Spleen (tissue), 13 donors: ENCODE measurements at places on chromosomes 3 and 15. TPM values are rescaled to one million over a fixed set of nuclear protein-coding genes. Genes with fewer than 3 reads are reported as not detected.

DNA sequence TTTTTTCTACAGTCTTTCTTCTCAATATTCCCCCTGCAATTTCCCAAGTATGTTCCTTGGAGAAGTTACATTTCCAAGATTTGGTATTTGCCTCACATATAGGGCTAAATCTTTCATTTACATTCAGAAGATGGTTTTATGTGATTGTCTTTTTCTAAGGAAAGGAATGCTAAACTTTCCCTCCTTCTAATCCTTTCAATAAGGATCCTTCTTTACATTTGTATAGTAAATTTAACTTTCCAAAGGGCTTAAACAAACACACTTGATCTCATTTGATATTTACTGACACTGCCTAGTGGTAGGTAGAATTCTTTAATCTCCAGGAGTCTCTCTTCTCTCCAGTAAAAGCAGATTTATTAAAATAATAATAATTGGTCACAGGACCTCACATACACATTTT lies 185.3 kb downstream of the LSAMP start:
- H3K36me3 ChIP-seq: no peaks in the 10 kb centered on the region
- no peak for DNase-seq
- no peaks in the 10 kb centered on the region for H3K27me3 ChIP-seq
- no peak overlapping the region for H3K4me3 ChIP-seq
- no peak overlapping the region for H3K27ac ChIP-seq

GRCh38 chr3:169863458-169863899 lies 6.3 kb downstream of the LRRC31 start:
- no peak overlapping the region for H3K4me3 ChIP-seq
- no peak for DNase-seq
- H3K4me1 ChIP-seq: peaks cover 4% of the 10 kb centered on the region
- H3K36me3 ChIP-seq: no peaks in the 10 kb centered on the region
- no peak overlapping the region for H3K27ac ChIP-seq

GRCh38 chr3:109025896-109026295 lies 72.2 kb upstream of the GUCA1C start:
- no peaks in the 10 kb centered on the region for H3K4me1 ChIP-seq
- no peaks in the 10 kb centered on the region for H3K36me3 ChIP-seq
- no peak for DNase-seq
- no peak overlapping the region for H3K4me3 ChIP-seq
- H3K27me3 ChIP-seq: no peaks in the 10 kb centered on the region
- no peak overlapping the region for H3K27ac ChIP-seq

DNA sequence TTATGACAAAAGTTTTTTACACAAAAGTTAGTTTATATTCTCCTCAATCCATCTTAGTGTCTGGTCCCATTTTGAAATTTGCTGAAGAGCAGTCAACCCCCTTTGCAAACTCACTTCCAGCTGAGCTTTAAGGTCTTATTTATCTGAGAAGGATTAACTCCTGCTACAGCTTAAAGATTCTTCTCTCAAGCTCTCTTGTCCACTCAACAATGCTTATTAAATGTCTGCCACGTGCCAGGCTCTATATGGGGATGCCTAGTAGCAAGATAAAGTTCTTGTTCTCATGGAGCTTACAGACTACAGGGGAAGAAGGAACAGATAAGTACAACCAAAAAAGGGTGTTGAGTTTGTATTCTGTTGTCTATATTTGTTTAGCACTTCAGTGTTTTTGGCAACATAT lies 18.7 kb downstream of the TMPRSS7 start:
- no peaks in the 10 kb centered on the region for H3K4me1 ChIP-seq
- no peak overlapping the region for H3K4me3 ChIP-seq
- no peak overlapping the region for H3K27ac ChIP-seq
- H3K27me3 ChIP-seq: no peaks in the 10 kb centered on the region

CLSTN2 gene
- 0.14 TPM for total RNA-seq

IQGAP1 gene
- 270 TPM for total RNA-seq

- no peak overlapping the region for H3K4me3 ChIP-seq
- no peak for DNase-seq
- no peak overlapping the region for H3K27ac ChIP-seq
- H3K36me3 ChIP-seq: no peaks in the 10 kb centered on the region
- no peaks in the 10 kb centered on the region for H3K4me1 ChIP-seq
- no peaks in the 10 kb centered on the region for H3K27me3 ChIP-seq
These were observed 294.9 kb upstream of the ZNF385D start for GRCh38 chr3:22045882-22046281.

DNA sequence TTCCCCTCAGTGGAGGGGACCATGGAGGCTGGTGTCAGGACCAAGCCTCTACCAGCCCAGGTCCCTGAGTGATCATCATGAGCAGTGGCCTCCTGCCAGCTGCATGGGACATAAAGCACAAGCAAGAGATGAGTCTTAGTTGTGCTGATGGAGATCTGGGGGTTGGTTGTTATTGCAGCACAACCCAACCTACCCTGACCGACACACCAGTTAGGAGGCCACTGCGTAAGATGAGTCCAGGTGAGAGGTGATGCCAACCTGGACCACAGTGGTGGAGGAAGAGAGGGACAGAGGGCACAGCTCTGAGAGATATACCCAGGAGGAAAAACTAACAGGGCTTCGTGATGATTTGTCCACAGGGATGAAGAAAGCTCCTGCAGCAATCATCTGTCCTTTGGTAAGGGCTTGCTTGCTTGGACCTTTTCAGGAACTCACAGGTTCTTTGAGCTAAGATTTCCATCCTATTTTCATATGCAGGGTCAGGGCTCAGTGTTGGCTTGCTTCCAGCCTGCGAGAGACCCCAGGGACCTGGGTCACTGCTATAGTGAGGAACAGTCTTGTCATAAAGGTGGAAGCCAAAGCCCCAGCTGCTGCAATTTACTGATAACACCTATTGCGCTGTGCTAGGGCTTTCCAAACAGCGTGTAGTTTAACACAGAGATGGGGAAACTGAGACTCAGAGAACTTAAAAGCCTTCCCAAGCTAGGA lies 8.1 kb downstream of the RASGRF1 start:
- H3K27me3 ChIP-seq: no peaks in the 10 kb centered on the region
- no peaks in the 10 kb centered on the region for H3K4me1 ChIP-seq
- H3K4me3 ChIP-seq: no peak overlapping the region
- no peak for DNase-seq

DNA sequence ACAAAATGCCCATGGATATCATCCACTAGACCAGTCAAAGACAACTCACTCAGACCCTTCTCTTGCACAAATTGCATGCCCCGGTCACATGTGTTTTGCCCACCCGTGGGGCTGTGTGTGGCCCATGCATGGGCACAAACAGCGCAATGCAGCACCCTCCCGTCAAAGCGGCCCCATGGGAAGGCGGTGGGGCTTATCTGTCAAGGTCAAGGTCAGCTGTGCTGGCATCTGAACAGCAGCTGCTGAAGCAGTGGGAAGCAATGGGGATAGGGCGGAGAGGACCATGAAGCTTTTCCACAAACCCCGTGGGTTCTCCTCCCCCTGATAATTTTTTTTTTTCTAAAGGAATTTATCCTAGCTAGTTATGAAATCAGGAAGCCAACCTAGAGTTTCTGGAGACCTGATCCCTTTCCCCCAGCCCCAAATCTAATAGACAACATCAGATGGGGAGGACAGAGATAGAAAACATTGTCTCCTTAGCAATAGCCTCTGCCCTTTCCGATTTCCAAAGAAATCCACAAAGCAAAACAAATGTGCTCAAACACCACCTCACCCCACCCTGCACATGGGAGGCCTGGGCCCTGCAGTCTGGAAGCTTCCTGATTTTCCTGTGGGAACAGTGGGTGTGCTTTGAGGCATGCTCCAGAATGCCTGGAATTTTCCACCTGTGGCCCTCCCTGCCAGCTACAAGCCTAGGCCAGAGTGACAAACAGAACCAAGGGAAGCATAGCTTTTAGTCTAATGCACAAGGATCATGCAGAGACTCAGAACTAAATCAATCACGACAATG lies 84.4 kb downstream of the BDH1 start:
- H3K36me3 ChIP-seq: no peaks in the 10 kb centered on the region
- DNase-seq: peak; percentile 41
- H3K4me1 ChIP-seq: no peaks in the 10 kb centered on the region
- no peak overlapping the region for H3K27ac ChIP-seq
- H3K27me3 ChIP-seq: no peaks in the 10 kb centered on the region

DNA sequence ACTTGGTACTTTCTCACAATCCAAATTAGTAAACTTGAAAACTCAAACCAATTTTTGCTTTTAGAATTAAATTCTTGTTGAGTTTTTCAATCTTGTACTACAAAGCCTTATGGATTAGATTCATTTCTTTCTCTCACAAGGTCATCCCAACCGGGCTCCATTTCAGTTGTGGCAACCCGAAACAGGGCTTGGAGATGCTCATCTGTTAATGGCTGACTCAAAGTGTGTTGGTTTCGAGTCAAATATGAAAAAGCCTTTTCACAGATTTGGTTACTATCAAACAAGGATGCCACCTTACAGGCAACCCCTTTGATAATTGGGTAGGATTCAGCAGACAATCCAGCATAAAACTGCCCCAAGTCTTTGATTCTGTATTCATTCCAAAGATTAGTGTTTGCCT lies 1.8 kb downstream of the EPM2AIP1 start:
- peaks cover 10% of the 10 kb centered on the region for H3K36me3 ChIP-seq
- no peaks in the 10 kb centered on the region for H3K27me3 ChIP-seq
- DNase-seq: no peak
- H3K4me1 ChIP-seq: peaks cover 49% of the 10 kb centered on the region
- H3K4me3 ChIP-seq: peak overlapping the region; percentile 50

PRSS50 gene
- 0.14 TPM for total RNA-seq

- H3K27ac ChIP-seq: peak overlapping the region; percentile 91
- no peaks in the 10 kb centered on the region for H3K27me3 ChIP-seq
- peak overlapping the region; percentile 73 for H3K4me3 ChIP-seq
- H3K36me3 ChIP-seq: no peaks in the 10 kb centered on the region
These were observed 1.3 kb downstream of the FAIM start for GRCh38 chr3:138609898-138610266.

FBXW12 gene
- total RNA-seq: 0.42 TPM

GRCh38 chr3:58434168-58434504 lies 504 bp upstream of the PDHB start:
- H3K27ac ChIP-seq: peak overlapping the region; percentile 96
- peaks cover 20% of the 10 kb centered on the region for H3K4me1 ChIP-seq
- H3K4me3 ChIP-seq: peak overlapping the region; percentile 74

DNA sequence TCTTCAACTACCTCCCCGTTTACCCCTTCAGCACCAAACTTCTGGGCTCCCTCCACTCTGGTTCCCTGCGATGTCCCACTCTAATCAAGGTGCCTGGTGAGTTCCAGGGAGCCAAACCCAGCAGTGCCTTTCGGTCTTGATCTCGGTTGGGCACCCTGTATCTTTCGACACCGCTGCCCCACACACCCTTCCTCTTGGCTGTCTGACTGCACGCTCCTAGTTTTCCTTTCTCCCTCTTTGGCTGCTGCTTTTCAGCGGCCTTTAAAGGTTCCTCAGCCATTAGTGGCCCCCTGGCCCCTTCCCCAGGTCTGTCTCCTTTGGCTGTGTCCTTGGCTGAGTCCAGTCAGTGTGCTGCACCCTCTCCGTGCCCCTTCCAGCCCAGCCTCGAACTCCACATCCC lies 784 bp downstream of the TTLL3 start:
- peaks cover 37% of the 10 kb centered on the region for H3K4me1 ChIP-seq
- no peaks in the 10 kb centered on the region for H3K27me3 ChIP-seq
- peaks cover 13% of the 10 kb centered on the region for H3K36me3 ChIP-seq
- H3K27ac ChIP-seq: peak overlapping the region; percentile 93
- peak; percentile 67 for DNase-seq
- peak overlapping the region; percentile 53 for H3K4me3 ChIP-seq

DNA sequence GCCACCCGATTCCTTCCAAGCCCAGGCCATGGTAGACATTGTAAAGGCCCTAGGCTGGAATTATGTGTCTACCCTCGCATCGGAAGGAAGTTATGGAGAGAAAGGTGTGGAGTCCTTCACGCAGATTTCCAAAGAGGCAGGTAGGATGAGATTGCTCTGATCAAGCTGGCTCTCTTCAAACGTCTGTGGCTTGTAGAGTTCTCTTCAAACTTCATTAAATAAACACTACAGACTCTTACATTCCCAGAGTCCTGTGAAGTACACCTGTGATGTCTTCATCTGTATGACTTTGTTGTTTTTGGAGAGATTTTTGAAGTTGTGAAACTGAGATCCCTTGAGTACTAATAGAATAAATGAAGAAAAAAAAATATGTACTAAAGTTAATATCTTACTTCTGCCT lies 285.6 kb downstream of the GRM7 start:
- H3K4me1 ChIP-seq: no peaks in the 10 kb centered on the region
- H3K27ac ChIP-seq: no peak overlapping the region
- H3K27me3 ChIP-seq: no peaks in the 10 kb centered on the region
- H3K4me3 ChIP-seq: no peak overlapping the region
- no peak for DNase-seq
- H3K36me3 ChIP-seq: no peaks in the 10 kb centered on the region

- DNase-seq: no peak
- no peaks in the 10 kb centered on the region for H3K27me3 ChIP-seq
- H3K27ac ChIP-seq: peak overlapping the region; percentile 36
- H3K36me3 ChIP-seq: no peaks in the 10 kb centered on the region
These were observed 169.5 kb downstream of the PLD1 start for GRCh38 chr3:171640520-171641412.
